ENCODE measurements at places on chromosomes 11 and 22. TPM values are rescaled to one million over a fixed set of nuclear protein-coding genes. Genes with fewer than 3 reads are reported as not detected.

Gene TMPRSS4
- not detected for total RNA-seq

Gene ELFN2
- total RNA-seq = 0.64 TPM

DNA sequence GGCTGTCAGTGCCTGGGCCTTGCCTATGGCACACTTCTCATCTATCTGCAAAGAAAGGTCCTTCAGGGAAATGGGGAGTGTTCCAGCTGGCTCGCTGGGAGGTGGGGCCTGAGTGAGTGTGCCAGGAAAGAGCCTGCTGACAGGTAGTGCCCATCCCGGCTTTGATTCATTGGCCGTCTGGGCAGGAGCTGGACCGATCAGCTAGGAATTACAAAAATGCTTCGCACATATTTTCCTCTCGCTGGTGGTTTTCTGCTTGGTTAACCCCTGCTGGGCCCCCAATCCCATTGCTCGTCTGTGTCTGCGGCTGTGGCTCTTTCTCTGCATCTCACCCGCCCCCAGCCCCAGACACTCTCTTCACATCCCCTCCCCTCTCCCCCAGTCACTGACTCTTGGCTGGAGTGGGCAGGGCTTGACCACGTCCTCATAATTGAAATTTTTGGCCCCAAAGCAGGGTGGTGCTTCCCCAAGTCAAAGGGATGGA is 10.8 kb downstream of the LIF start:
- H3K4me3 ChIP-seq = no peak overlapping the region
- peaks cover 4% of the 10 kb centered on the region for H3K36me3 ChIP-seq
- no peak for DNase-seq
- H3K27me3 ChIP-seq = no peaks in the 10 kb centered on the region
- no peak overlapping the region for H3K27ac ChIP-seq

DNA sequence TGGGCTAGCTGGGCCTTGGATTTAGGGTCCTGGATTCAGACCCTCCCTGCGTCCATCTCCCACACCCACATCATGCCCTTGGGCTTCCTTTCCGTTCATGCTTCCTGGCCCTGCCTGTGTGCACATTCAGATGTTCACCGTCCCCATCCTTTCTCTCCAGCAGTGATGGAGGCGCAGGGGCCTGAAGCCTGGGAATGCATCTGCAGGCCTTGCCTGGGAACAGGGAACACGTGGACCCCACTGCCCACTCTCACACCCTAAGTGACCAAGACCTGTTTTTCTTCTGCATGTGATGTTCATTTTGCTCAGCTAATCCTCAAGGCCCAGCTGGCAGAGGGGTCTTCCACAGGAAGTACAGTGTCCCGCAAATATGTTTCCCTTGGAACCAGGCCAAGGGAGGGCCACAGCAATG is 91.6 kb upstream of the PARVA start:
- no peaks in the 10 kb centered on the region for H3K4me1 ChIP-seq
- no peak overlapping the region for H3K4me3 ChIP-seq
- no peak for DNase-seq
- H3K27ac ChIP-seq = no peak overlapping the region

- peak; percentile 58 for DNase-seq
- no peaks in the 10 kb centered on the region for H3K27me3 ChIP-seq
- no peak overlapping the region for H3K4me3 ChIP-seq
- H3K4me1 ChIP-seq = no peaks in the 10 kb centered on the region
These were observed 199.2 kb downstream of the MN1 start for GRCh38 chr22:27602390-27602789.

DNA sequence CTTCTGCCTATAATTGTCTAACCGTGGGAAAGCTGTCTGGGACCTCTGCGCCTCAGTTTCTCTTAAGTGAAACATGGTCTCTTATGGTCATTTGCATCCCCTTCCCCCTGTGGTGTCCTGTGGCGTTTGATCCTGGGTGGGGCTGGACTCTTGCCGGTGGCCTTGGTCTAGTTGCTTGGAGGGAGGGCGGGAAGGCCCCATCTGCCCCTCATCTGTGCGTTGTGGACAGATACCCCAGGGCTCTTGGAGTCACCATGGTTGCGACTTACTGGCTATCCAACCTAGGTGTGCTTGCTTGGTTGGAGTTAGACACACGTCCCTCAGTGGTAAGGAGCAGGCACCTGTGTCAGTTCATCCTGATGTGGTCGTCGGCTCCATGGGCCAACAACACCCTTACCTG is 15.2 kb downstream of the SHANK3 start:
- no peaks in the 10 kb centered on the region for H3K4me1 ChIP-seq
- DNase-seq = no peak
- H3K4me3 ChIP-seq = no peak overlapping the region
- H3K36me3 ChIP-seq = peaks cover 26% of the 10 kb centered on the region

GRCh38 chr22:23547818-23548500 is 32.1 kb downstream of the IGLL1 start:
- H3K27ac ChIP-seq = no peak overlapping the region
- H3K4me3 ChIP-seq = no peak overlapping the region
- DNase-seq = no peak

DNA sequence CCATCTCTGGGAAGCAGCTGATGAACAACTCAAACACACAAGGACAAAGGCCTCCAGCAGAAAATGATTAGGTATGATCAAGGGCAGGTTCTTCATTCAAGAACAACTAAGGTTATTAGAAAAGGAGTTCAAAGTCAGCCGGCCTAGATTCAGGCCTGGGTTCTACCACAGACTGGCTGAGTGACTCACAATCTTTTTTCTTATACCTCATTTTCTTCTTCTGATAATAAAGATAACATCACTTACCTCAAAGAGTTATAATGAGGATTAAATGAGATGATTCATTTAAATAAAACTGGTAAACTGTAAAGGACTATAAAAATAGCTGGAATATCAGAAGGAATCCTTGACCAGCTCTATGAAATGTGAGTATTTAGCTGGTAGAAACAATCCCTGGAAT is 49.3 kb upstream of the PPP2R1B start:
- H3K27ac ChIP-seq = no peak overlapping the region
- H3K4me3 ChIP-seq = no peak overlapping the region
- no peaks in the 10 kb centered on the region for H3K27me3 ChIP-seq

Data from H9 (cell line).